ENCODE measurements at places on chromosomes 2 and 18.

- DNase-seq, result no peak
These were observed 266.8 kb downstream of the MYCN start for GRCh38 chr2:16207151-16207550.

- peak; percentile 62 for DNase-seq
These were observed 8.5 kb upstream of the SPATS2L start for GRCh38 chr2:200297989-200298388.

GRCh38 chr2:158998551-158999248 is 30.3 kb downstream of the TANC1 start:
- DNase-seq, result peak; percentile 45

GRCh38 chr2:39743269-39743776 is 35.7 kb downstream of the THUMPD2 start:
- peak; percentile 87 for DNase-seq

DNA sequence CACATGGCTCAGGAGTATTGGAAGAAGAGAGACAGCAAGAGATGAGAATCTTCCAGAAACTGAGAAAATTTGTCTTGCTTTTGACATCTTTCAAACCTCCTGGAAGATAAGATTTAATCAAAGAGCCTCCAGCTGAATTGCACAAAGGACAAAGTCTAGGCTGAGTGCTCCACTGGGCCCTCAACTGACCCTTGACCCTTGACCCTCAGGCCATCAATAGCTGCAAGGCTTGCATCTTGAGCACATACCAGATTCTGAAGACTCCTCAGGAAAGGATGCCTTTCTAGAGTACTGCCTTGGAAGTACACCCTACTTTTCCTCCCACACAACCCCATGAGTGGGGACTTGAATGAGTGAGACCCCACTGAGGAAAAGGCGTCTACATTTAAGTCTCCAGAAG is 1125.5 kb downstream of the BCL11A start:
- no peak for DNase-seq

DNA sequence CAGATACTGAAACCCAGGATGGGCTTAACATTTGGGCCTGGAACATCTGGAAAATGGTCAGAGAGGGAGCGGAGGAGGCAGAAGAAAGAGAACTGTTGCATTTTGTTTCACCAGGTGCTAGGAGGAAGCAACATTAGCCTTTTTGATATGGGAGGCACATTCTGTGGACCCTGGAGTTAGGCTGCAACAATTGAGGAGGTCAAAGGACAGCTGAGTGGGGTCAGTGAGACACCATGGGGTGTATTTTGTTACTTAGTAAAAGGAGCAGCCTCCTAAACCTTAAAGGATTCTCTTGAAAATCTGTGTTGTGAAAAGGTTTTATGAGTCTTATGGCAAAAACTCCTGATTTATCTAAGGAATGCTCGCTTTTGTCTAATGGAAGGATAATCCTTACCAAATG is 124.9 kb downstream of the GREB1L start:
- no peak for DNase-seq

GRCh38 chr2:200104015-200104414 is 148.6 kb downstream of the MAIP1 start:
- DNase-seq, result peak; percentile 68

DNA sequence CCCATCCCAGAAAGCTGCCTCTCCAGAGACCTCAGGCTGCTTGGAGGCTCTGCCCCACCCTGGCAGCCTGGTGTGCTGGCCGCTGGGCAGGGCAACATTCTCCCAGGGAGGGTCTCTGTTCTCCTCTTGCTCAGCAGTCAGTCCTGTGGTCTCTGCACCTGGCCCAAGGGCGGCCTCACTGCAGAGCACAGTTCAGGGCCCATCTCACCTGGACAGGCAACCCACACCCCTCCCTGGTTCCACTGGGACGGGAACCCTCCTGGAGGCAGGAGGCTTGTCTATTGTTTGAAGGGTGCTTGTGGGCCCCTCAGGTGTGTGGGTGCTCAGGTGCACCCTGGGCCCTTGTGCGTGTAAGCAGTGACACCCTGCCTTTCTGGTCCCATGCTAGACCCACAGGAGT is 67.2 kb upstream of the OTOS start:
- no peak for DNase-seq

DNA sequence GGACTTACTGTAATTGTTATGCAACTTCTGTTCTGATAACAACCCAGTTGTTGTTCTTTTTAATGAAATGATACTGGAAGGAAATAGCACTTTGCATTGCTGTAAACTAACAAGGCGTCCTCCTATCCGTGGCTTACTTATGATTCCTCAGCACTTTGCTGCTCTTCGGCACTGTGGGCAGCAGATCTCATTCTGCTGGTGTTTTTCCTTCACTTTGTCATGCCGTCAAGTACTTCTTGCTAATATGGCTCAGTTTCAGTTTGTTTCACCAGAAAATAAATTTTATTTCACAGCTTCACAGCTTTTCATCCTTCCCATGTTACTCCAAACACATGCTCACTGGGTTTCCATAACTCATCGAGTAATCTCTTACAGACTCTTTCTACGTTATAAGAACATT is 289.3 kb downstream of the MEIS1 start:
- no peak for DNase-seq

DNA sequence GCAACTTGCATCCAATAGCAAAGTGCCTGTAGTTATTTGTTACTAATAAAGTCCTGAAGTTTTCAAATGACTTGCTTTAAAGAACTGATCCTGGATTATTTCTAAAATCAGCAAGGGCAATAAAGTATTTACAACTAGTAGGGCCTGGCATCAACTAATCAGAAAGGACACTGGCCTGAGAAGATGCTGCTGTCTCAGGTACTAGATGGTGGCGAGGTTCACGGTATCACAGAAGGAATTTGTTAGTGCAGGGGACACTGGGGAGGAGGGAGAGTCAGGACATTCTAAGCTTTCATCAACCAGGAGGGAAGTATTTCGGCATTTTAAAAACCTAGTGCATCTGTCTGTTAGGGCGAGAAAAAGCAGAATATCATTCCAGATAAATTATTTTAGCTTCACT is 440.2 kb upstream of the LYPD1 start:
- DNase-seq, result no peak

GRCh38 chr2:173998386-173998785 is 33.2 kb upstream of the SP3 start:
- DNase-seq, result no peak

DNA sequence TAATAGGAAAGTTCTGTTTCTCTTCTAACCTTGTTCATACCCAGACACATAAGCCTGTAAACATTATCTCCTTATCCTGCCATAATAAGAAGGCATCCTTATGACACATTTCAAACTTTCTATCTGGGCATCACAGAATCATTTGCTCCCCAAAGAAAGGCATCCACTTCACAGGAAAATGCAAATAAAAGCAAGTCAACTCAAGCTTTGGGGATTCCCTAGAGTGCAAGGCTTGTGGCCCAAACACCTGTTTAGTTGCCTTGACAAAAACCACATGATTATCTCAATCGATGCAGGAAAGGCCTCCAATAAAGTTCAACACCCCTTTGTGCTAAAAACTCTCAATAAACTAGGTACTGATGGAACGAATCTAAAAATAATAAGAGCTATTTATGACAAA is 195.7 kb upstream of the GALNT5 start:
- DNase-seq, result no peak

GRCh38 chr2:142745691-142746090 is 131.8 kb upstream of the KYNU start:
- no peak for DNase-seq

- no peak for DNase-seq
These were observed 26.2 kb upstream of the CCNT2 start for GRCh38 chr2:134892282-134893035.

- peak; percentile 36 for DNase-seq
These were observed 1855.7 kb upstream of the CELF4 start for GRCh38 chr18:39421276-39421675.

GRCh38 chr18:22988208-22988607 is 55.1 kb downstream of the RBBP8 start:
- DNase-seq, result no peak

DNA sequence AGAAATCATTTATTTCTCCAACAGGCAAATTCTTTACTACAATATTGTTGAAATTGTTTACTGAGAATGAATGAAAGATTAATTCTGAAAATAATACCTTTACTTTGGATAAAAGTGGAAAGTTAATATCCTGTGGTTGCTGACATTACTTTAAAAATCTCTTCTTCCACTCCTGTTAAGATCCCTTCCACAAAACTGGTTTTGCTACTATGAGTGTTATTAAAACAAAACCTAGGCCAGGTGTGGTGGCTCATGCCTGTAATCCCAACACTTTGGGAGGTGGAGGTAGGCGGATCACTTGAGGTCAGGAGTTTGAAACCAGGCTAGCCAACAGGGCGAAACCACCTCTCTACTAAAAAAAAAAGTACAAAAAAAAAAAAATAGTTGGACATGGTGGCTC is 123.9 kb upstream of the CCDC150 start:
- DNase-seq, result no peak

DNA sequence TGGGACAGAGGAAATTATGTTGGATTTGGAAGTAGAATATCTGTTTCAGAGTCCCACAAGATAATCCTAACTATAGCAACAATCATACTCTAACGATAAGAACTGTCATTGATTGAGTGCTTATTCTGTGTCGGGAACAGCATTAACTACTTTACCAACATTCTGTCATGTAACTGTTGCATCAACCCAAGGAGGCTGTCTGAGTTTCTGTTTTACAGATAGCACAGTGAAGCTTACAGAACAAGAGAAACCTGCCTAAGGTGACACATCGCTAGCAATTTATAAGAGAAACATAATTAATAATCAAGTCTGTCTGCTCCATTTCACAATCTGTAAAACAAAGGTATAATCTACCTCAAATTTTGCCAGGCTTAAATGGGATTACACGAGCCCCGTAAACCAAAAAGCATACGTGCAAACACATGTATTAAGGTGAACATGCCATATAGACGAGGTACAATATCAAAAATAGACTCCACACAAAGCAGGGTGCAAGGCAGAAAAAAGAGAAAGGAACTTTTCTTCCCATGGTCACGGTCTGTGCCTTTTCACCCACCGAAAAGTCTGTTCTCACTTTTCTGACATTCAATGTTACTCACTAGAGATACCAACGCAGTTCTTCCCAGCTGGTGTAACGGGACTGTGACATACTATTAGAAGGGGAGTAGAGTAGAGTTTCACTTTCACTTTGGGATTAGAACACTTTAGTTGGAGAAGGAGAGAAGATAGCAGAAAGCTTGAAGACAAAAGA is 37.2 kb upstream of the SLC8A1 start:
- DNase-seq, result peak; percentile 39

GRCh38 chr2:145018502-145018901 is 498.6 kb upstream of the ZEB2 start:
- DNase-seq, result no peak

DNA sequence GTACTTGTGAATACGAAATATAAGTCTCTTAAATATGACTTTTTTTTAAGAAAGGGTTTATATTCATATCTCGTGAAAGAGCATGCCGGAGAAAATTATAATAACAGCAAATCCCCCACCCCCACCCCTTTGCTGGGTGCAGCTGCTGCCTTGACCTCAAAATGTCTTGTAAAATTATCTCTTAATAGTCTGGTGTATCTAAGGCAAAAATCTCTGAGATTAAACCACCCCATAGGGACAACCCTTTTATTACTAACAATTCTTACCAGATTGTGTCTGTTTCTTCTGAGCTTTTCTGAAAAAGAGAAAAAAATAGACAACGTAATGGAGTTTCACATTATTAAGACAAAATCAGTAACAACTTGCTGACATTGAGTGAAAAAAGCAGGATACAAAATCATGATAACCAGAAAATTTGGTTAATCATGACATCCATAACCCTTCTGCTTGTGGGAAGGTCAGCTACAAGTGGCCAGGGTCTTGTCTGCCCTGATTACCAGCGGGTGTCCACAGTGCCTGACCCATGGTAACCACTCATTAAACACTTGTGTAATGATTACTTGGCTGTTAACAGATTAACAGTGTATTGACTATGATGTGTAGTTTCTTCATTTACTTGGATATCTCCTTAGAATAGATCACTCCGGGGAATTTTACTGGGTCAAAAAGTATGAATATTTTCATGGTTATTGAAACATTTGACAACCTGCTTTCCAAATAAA is 1.5 kb downstream of the STRADB start:
- no peak for DNase-seq

DNA sequence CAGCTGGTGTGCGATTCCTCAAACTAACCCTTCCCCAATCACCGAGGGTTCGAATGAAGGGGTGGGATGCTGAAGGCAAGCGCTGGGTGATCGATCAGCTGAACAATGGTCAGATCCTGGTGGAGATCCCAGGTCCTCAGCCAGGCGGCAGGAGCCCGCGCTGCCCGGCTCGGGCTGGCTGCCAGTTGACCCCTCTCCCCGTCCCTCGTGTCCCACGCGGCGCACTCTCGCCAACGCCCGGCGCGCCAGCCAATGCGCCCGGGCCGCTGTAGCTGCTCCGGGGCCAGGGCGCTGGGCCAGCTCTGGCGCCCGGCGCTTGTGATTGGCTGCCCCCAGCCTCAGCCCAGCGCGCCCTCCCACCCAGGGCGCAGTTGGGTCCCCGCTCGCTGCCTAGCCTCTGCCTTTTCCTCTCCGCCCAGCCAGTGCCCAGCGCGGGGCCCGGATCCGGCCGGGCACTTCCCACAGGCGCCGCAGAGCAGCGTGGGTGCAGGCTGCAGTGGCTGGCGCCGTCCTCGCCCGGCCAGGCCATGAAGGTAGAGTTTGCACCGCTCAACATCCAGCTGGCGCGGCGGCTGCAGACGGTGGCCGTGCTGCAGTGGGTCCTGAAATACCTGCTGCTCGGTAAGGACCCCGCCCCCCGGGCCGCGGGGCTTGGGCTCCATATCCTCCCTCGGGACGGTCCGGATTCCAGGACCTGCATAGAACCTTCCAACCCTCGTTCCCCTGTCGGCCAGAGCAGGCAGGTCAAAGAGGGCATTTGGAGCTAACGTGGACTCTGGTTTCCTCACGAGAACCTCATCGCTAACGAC is at the start of gene MOGAT1:
Gene MOGAT1 (plus strand): TSS at position 400 of the 809 bp plus-strand sequence. CDS start 128 bp downstream, at position 528.
- no peak for DNase-seq

- peak; percentile 88 for DNase-seq
These were observed 16.1 kb downstream of the TGIF1 start for GRCh38 chr18:3466045-3466444.

GRCh38 chr2:186526281-186526680 is 40.2 kb downstream of the ZC3H15 start:
- peak; percentile 16 for DNase-seq

- DNase-seq, result peak; percentile 48
These were observed 82.8 kb downstream of the SLC25A12 start for GRCh38 chr2:171811245-171811628.

DNA sequence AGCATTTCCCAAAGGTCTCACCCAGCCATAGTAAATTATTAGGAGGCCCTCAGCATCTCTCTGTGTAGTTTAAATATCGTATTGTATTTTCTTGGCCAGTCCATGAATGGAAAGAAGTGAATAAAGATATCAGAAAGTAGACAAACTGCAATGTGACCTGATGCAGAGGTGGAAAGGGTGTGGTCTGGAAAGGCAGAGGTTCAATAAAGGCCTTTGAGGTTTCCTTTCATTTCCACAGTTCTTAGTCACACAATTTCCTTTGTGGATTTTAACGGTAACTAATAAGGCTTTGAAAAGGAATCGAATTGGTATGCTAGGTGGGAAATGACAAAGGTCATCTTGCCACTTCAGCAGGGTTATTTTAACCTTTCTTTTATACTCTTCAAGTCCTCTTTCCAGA is 20.1 kb upstream of the WIPF1 start:
- DNase-seq, result no peak

- DNase-seq, result no peak
These were observed 54.6 kb downstream of the ANKRD44 start for GRCh38 chr2:197256021-197256420.

Measured in fibroblast of upper back skin (primary cell).